ENCODE measurements at places on chromosomes 2 and 18. TPM values are rescaled to one million over a fixed set of nuclear protein-coding genes. Genes with fewer than 3 reads are reported as not detected.

CAPN14 gene
- polyA plus RNA-seq: not detected

ERCC3 gene
- polyA plus RNA-seq: 41.8 TPM

SPDYA gene
- 0.09 TPM for polyA plus RNA-seq

FBLN7 gene
- 0.88 TPM for polyA plus RNA-seq

GCG gene
- polyA plus RNA-seq: not detected

PJVK gene
- polyA plus RNA-seq: 1.8 TPM

CPS1 gene
- polyA plus RNA-seq: 7.9 TPM

SYT4 gene
- polyA plus RNA-seq: 1.1 TPM

RAB27B gene
- polyA plus RNA-seq: 0.05 TPM

Data from H1 (cell line).